ENCODE measurements at places on chromosomes 2 and 18.

DNA sequence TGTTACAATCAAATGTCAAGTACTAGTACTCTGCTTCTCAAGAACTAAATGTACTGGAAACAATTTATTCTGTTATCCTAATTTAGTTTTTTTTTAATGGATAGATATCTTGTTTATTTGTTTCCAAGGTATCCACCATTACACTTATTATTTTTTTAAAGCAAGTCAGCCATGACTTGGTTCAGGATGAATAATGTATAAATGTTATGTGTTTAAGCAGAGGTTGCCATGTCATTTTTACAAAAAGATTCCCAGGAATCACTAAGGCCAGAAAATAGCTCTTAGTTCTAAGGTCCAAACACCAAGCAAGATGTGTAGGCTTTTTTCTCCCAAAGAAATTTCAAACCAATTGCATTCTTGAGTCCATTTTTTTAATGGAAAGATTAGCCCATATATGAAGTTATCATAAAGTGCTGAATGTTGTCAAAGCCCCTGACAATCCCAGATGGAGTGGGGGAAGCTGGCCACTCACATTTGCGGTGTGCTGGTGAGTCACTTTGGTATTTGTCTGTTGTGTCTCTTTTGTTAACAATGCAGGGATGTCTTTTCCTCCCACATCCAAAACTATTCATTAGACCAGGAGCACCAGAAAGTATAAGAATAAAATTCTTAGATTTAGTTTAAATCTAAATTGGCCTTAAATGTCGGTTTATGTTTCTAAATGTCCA lies 158.9 kb downstream of the COL6A3 start:
- DNase-seq = no peak

DNA sequence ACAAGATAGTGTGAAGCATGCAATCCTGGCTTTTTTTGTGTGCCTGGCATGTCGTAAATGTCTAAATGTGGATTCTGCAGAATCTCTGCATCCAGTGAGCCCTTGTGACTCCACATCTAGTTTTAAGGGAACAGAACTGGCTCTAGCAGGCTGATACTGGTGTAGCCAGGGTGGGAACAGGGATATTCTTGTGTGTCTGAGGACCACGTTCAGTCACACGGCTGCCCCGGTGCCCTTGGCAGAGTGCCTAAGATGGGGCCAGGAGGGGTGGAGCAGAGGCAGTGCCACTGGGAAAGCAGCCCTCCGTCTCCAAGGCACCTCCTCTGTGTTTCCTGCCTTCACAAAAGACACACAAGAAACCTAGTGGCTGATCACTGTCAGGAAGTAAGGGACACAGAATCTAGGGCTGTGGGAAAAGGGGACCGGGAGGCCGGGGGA lies 91.5 kb upstream of the PARD3B start:
- DNase-seq = no peak

GRCh38 chr2:7027411-7027810 lies 110.2 kb downstream of the RNF144A start:
- DNase-seq = no peak

DNA sequence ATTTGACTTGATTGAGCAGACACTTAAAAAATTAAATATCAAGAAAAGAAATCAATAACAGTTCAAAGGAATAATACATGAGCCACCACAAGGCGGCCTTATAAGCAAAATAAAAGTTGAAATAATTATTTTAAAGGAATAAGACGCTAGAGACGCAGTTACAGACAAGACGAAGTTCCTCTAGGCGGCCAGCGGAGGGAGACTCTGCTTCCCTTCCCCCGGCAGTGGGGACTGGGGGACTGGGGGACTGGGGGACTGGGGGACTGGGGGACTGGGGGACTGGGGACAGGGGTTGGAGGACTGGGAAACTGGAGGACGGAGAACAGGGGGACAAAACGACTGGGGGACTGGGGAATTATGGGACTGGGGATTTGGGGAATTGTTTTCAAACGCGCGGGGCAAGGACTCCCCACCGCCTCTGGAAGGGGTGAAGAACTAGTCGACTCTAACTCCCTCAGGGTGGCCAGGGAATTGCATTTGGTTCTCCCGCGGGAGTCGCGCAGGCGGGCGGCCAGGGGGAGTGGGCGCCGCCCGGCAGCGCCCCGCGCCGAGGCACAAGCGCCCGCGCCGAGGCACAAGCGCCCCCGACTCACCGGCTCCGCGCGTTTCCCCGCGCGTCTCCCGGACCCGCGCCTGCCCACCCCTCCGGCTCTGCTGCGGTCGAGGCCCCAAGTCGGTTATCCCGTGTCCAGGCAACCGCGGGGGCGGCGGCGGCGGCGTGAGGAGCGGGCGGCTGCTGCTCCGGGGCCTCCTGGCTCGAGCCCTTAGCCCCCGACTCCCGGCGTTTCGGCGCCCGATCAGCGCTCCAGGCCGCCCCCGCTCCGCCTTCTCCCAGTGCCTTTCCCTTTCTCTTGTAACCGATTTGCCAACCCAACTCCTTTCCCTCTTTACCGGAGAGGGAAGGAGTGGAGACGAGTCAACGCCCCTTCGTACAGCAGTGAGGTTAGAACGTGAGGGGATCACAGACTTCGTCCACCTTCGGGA lies at the start of gene CCDC178:
Gene CCDC178, minus strand, starts transcription at position 662 of the 984 bp plus-strand sequence. CDS start 28,633 bp downstream, outside the sequence.
- no peak for DNase-seq

GRCh38 chr2:19554520-19554919 lies 196.1 kb upstream of the OSR1 start:
- no peak for DNase-seq

GRCh38 chr2:42905341-42906110 lies 113.1 kb upstream of the HAAO start:
- no peak for DNase-seq

DNA sequence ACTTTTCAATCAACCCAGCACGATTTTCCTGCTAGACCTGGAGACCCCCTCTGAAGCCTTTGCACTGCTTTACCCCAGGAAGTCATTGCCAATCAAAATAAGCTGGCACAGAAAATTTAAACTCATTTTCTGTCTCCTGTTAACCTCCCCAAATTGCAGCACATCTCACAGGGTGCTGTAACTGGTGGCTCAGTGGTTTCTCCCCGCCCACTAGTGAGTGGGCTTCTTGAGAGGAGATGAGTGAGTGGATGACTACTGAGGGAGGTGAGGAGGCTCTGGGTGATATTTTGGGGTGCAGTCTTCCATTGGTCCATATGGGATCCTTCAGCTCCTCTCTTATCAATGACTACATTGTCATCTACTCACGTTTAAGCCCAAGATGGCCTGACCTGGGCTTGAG lies 239.8 kb upstream of the HS6ST1 start:
- no peak for DNase-seq

DNA sequence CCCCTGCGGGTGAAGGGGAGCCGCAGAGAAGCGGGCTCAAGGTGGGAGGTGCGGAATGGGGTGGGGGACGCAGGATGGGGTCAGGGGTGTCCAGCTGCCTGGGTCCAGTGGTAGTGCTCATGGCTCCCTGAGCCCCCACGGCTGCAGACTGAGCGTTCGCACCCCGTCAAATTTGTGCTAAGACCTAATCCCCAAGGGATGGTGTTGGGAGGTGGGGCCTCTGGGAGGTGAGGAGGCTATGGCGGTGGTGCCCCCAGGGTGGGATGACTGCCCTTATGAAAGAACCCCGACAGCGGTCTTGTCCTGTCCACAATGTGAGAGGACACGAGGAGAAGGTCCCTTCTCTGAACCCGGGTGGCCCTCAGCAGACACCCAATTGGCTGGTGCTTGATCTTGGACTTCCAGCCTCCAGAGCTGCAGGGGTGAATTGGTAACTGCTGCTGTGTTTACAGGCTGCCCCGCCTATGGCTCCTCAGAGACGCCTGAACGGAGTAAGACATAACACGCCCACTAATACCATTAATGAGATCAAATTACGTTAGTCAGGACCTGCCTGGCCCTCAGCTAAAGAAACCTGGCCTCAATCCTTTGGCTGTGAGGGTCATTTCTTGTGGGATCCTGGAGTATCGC lies 42.6 kb downstream of the PXDN start:
- DNase-seq = no peak

DNA sequence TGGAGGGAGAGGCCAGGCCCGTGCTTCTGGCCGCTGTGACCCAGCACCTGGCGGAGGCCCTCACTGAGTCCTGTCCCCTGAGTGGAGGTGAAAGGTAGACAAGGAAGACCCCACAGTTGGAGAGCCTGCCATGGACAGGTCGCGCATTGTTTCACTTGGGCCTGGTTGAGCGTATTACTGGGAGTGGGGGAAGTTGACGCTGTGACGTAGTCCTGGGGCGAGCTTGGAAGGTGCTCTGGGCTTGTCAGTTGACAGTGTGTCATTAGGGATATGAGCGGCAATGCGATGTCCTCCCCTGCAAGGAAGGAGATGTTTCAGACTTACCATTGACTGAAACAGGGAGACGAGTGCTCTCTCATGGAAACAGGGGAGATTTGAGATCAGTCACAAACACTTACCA lies 127.1 kb downstream of the SH3RF3 start:
- DNase-seq = no peak

GRCh38 chr2:189338115-189338514 lies 103.2 kb upstream of the WDR75 start:
- DNase-seq = no peak

GRCh38 chr2:229653531-229653930 lies 60.8 kb downstream of the DNER start:
- DNase-seq = no peak

DNA sequence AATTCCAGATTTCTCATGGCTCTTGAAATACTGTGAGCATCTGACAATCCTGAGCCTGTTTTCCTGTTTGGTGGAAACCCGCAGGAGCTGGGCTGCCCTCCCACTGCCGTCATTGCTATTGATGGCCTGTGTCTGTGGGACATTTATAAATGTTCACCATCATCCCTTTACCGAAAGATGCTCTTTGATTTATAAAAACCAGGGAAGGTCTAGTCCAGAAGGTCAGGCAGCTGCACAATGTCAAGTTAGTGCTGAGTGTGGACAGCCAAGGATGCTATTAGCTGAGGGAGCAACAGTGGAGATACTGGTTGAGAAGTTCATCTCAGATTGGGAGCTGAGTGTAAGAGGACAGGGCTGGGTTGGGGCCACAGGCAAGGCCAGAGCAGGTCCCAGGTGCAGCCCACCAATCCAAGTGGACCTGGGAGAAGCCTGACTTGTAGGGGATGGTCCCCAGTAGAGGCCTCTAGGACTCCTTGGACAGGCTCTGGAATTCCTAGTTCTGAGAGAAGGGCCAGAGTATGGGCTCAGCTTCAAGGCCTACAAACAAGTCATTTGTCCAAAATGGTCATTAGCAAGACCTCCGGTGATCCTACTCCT lies 55.1 kb downstream of the COPS8 start:
- DNase-seq = no peak

GRCh38 chr18:9753846-9754245 lies 45.7 kb downstream of the RAB31 start:
- peak; percentile 48 for DNase-seq

DNA sequence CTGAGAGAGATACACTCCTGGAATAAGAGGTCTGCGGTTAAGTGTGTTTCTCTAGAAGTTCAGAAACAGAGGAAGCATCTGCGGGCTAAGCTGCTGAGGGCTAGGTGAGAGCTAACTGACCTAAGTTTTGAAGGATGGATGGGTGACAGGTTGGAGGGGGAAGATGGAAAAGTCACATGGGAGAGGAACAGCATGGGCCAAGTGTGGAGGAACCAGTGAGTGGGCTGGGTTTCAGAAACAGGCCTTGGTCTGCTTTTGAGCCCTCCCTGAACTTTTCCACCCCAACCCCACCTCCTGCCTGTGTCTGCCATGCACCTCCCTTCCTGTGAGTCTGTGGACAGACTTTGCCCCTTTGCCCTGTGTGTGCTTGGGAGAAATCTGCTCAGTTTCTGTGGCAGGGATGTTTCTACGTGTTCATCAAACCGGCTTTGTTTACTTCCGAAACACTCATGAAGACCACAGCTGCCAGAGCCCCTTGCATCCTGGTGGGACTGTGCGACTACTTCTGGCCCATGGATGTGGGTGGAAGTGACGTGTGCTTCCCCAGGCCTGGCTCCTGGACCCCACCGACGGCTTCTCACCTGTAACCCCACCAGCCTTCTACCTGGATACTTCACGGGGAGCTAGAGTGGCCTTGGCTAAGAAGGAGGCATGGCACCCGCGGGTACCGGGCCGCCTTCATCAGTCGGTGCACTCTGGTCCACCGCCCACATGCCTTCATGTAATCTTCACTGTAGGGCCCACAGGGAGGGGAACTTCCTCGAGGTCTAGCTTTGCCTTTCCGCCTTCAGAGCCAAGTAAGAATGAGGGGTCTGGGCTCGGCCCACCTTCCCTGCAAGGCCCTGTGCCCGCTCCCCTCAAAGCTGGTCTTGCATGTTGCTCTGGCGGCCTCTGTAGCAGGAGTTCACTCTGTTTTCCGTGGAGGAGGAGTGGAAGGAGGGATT lies 1.4 kb upstream of the HPCAL1 start:
- no peak for DNase-seq

- DNase-seq = no peak
Measured at GRCh38 chr2:199602271-199602895, 144.6 kb upstream of the SATB2 start.

GRCh38 chr2:70258532-70258875 lies 567 bp downstream of the PCYOX1 start:
- no peak for DNase-seq

DNA sequence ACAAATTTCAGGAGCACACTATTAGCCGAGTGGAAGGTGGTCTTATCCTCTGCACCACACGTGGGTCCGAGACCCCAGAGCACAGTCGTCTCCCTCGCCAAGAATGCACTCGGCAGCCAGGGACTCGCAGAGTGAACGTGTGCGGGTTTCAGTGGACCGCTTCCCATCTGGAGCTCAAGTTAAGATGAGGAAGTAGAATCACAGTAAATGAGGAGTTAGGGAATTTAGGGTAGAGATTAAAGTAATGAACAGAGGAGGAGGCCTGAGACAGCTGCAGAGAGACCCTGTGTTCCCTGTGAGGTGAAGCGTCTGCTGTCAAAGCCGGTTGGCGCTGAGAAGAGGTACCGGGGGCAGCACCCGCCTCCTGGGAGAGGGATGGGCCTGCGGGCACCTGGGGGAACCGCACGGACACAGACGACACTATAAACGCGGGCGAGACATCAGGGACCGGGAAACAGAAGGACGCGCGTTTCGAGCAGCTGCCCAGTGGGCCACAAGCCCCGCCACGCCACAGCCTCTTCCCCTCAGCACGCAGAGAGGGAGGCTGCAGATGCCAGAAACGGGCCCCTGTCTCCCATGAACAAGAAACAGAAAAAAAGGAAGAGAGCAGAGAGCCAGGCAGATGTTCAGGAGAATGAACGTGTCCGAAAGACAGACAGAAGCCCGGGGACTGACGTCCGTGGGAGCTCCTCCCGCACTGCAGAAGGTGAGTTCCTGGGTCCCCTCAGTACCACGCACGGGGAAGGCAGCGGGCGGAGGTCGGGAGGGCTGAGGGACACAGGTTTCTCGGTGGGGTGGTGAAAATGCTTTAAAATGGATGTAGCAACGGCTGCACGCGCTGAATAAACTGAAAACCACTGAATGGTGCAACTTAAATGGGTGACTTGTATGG lies 5.4 kb upstream of the KCNG2 start:
- no peak for DNase-seq

DNA sequence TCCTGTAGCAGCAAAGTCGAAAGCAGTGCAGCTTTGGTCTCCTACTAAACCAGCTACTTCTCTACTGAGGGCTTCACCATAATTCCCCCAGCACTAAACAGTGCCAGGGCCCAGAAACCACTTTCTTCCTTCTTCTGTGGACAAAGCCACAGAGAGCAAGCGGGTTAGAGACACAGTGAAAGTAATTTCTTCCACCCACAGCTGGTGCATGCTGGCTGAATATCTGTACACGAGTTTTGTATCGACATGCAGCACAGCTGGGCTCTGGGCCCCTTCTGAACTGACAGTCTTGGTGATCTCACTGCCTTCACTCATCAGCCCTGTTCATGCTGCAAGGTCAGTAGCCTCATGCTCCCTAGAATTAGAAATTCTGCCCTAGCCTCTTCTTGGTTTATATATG lies 74.0 kb upstream of the SULT1C3 start:
- no peak for DNase-seq
